ENCODE measurements at places on chromosomes 7 and 10. TPM values are rescaled to one million over a fixed set of nuclear protein-coding genes. Genes with fewer than 3 reads are reported as not detected.

Gene EXOC4
- total RNA-seq, result 19.6 TPM

Gene COX19
- 6.4 TPM for total RNA-seq

Gene FFAR4
- total RNA-seq, result 0.13 TPM

Gene WDFY4
- not detected for total RNA-seq
